ENCODE measurements at places on chromosomes 3 and 15.

- no peak for DNase-seq
Measured at GRCh38 chr15:35698966-35699575, 153.1 kb upstream of the DPH6 start.

- no peak for DNase-seq
Measured at GRCh38 chr3:49568965-49569364, 14.7 kb downstream of the BSN start.

- DNase-seq, result no peak
Measured at GRCh38 chr15:31024330-31024729, 32.9 kb upstream of the MTMR10 start.

GRCh38 chr3:43499256-43499655 lies 122.6 kb downstream of the ANO10 start:
- no peak for DNase-seq

DNA sequence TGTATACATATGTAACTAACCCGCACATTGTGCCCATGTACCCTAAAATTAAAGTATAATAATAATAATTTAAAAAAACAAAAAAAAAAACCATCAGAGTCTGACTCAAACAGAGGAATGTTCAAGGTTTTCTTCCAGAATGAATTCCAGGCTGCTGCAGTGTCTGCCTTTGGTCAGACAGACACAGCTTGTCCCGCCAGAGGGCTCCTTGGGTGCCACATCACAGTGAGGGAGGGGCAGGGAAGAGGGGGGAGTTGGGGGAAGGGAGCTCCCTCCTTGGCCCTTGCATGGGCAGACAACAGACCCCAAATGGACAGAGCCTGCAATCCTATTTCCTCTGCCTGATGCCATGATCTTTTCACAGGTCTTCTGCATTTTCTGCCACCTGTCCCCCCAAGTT lies 36.5 kb downstream of the ITGB5 start:
- no peak for DNase-seq

GRCh38 chr15:54045397-54045796 lies 67.2 kb downstream of the UNC13C start:
- DNase-seq, result no peak

- no peak for DNase-seq
Measured at GRCh38 chr3:38152609-38153008, 12.7 kb upstream of the OXSR1 start.

GRCh38 chr15:58416963-58417362 lies 14.8 kb upstream of the LIPC start:
- DNase-seq, result no peak

DNA sequence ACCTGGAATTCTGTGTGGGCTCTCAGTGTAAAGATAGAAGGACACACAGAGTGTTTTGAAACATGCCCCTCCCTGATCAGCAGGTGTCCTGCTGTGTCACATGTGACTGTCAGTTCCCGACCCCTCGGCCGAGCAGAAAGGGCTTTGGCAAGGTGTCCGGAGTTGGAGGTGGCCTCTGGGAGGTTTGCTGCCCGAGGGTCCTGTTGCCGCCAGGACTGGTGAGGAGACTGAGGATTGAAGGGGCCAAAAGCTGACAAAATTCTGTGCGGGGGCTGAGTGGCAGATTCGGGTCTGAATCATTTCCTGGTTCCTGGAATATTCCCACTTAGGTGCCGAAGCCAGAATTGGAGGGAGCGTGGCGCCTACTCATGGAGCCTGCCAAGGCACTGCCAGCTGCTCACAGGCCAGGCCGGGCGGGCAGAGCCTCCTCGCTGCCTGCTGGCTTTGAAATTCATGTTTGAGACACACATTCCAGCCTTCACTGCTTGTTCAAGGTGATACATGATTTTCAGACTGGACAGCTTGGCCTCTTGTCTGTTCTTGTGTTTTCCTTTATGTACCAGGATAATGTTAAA lies 83.8 kb downstream of the APBA2 start:
- DNase-seq, result no peak

DNA sequence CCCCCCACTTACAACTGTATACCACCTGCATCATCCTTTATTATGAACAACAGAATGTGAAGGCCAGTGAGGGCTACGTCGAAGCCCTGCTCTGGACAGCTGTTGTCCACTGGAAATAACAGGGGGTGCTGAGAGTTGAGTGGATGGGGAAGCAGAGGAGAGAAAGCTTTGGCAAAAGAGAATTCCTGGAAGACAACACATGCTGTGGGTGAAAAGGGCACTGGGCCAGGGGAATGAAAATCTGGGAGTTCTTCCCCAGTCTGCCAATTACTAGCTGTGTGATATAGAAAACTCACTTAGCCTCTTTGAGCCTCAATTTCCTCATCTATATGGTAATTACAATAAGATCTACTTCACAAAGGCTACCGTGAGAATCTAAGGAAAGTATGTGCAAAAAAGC lies 40.7 kb downstream of the FSTL1 start:
- no peak for DNase-seq

- no peak for DNase-seq
Measured at GRCh38 chr3:11400213-11400612, 128.0 kb downstream of the ATG7 start.

DNA sequence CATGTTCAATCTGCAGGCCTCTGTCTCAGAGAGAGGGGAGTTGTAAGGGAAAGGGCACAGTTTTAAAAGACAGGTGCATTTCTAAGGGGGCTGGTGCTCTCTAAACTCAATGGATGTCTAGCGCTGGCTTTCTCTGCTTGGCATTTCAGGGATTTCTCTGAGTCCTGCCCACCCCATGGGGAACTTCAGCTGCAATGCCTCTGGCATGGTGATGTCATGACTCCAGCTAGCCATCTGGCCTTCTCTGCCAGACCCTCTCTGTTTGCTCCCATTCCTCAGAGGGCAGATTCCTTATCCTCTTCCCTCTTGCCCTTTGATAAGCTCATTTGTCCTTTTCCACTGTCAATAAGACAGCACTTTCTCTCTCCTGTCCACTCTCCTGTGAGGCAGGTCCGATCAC lies 40.8 kb downstream of the RPLP1 start:
- no peak for DNase-seq

GRCh38 chr15:35755237-35755802 lies 209.4 kb upstream of the DPH6 start:
- DNase-seq, result no peak

GRCh38 chr3:186882150-186882524 lies 39.6 kb downstream of the ADIPOQ start:
- DNase-seq, result no peak

DNA sequence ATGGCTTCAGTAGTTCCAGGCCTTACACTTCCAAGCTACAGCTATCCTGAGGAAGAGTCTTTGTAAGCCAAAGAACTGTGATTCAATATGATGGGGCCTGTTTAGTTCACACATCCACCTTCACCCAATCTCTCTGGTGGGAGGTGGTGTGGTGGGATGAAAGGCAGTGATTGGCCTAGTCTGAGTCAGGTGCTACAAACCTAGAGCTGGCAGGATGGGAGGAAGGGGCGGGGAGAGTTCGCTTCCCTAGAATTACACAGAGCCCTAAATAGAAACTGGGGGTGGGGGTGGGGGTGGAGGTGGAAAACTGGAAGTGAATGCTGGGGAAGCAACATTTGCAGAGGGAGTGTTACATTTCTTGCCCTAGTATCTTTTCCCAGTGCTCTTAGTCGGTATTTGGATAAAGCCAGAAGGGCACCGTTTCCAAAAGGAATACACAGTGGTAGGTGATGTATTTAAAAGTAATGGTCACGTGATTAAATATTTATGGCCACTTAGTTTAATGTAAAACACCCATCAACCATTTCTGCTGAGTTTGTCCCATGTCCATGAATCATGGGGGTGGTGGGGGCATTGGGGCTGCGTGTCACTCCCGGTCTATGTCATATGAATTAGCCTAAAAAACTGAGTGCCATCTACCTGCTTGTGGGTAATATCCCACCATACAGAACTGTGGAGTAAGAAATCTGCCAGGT lies 247.6 kb upstream of the PROK2 start:
- DNase-seq, result no peak

DNA sequence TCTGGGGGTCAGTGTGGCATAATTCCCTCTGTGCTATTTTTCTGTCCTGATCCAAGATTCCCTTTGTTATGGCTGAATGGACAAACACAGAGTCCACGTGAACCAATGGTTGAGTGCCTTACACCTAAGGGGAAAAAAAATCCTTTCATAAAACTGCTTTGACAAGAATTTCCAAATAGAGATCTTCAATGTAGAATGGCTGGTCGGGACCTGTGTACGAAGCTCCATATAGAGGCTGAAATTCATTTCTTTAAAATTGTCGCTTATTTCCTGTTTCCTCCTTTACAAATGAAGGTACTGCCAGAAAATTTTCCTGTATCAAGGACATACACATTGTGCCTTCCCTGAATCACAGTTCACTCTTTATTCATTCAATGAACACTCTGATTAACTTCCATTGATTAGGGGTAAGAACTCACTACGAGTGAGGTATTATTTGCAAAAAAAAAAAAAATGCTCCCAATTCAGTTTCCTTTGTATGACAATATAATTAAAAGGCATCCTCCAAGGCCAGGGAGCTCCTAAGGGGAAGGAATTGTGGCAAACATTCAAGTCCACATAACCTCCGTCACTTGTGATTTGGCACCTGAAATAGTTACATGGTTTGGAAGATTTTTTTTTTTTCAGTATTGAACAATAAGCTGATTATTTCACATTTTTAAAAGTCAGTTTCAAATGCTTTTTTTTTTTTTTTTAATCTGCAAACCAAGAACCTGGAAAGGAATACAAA lies 293.8 kb downstream of the MEX3B start:
- DNase-seq, result no peak

GRCh38 chr3:54917174-54917573 lies 10.7 kb downstream of the LRTM1 start:
- DNase-seq, result no peak

DNA sequence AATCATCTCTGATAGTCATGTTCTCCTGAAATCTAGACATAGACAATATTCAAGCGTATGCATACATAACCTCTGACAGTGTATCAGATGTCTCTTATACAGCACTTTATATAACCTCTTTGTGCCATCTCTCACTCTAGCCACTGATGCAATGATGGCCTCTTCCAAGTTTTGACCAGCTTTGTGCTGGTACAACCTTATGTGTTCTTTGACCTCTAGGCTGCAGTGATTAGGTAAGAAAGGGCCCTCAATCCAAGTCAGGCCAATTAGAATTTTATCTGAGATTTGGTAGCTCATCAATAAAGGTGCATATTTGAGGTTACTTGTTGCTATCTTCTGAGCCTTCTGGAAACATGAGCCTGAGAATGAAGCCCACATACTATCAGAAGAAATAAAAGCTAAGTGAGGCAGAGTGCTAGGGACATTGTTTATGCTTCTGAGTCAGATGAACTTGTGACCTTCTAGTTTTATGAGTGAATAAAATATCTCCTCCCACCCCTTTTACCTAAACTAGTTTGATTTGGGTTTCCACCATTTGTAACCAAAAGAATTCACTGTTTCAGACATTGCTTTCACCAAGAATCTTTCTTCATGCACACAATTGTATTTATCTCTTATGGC lies 283.2 kb upstream of the SUCLG2 start:
- DNase-seq, result no peak

DNA sequence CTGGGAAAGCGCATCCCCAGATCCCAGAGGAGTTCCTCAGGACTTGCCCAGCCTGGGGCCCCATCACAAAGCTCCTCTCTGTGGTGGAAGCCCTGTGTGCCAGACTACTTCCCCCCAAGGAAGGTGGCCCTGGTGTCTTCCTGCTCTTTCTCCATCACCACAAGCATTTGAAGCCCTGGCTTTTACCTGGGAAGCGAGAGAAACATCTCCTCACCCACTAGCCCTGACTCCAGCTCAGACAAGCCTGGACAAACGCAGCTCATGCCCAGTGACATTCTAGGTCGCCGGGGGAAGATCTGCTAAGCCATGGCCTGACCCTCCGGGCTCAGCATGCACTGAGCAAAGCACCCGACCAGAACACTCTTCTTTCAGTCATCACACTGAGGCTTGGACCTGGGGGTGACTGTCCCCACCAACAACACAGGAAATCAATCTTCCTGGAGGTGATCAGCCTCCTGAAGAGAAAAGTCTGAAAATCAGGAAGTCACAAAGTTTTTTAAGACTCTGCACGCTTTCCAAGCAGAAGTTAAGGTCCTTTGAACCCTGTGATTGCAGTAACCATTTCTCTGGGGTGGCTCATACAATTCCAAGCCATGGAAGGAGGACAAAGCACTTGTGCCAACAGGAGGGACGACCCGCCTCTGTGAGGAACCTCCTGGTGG lies 40.8 kb downstream of the KLHL25 start:
- no peak for DNase-seq

- no peak for DNase-seq
Measured at GRCh38 chr3:151356794-151357462, 27.6 kb upstream of the P2RY13 start.

DNA sequence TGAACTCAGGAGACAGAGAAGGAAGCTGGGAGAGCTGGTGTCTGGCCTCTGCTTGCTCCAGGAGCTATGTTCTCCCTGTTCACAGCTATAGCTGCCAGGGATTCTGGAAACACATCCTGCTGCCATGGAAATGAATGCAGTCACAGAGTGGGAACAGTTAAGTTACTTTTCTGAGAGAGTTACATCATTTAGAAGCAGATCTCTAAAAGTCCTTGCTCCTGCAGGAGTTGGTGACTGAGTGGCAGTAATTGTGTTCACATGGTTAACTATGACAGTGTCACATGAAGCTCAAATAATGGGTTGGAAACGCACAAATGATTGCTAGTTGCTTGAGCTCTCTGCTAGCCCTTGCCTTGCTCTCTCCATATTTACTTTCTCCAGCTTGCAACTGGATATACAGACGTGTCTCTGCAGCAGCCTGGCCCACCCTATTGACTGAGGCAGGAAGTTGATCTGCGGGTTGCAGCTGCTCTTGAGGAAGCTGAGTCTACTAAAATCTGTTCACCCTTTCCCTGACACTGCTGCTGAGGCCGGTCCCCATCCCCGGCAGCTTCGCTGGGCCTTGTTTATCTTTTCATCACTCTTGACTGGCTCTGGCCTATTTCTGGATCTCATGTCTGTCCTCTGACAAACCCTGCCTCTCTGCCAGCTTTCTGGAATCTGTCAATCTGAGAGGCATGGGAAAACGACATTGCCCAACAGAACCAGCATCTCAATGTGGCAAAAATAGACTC lies 16.7 kb upstream of the ISLR start:
- peak; percentile 22 for DNase-seq

DNA sequence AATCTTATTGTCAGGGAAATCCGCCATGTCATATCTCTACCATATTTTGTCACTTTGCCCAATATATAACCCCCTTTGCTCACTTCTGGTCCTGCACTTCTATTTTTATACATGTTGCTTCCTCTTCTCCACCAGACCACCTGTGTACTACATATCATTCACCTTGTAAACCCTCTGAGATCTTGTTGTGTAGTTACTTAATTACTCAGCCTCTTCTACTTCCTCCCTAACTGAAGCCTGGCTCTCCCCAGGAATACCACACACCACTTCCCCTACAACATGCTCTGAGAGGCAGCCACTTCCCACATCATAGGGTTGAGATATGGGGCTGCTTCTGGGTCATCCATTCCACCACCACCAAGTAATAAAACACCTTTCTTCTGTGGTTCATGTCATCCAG lies 10.0 kb downstream of the HEXA start:
- DNase-seq, result peak; percentile 48

Measured in naive thymus-derived CD8-positive, alpha-beta T cell (primary cell).